ENCODE measurements at places on chromosomes 16 and 17. TPM values are rescaled to one million over a fixed set of nuclear protein-coding genes. Genes with fewer than 3 reads are reported as not detected.

CDR2L gene
- total RNA-seq, result 51.9 TPM

DNA sequence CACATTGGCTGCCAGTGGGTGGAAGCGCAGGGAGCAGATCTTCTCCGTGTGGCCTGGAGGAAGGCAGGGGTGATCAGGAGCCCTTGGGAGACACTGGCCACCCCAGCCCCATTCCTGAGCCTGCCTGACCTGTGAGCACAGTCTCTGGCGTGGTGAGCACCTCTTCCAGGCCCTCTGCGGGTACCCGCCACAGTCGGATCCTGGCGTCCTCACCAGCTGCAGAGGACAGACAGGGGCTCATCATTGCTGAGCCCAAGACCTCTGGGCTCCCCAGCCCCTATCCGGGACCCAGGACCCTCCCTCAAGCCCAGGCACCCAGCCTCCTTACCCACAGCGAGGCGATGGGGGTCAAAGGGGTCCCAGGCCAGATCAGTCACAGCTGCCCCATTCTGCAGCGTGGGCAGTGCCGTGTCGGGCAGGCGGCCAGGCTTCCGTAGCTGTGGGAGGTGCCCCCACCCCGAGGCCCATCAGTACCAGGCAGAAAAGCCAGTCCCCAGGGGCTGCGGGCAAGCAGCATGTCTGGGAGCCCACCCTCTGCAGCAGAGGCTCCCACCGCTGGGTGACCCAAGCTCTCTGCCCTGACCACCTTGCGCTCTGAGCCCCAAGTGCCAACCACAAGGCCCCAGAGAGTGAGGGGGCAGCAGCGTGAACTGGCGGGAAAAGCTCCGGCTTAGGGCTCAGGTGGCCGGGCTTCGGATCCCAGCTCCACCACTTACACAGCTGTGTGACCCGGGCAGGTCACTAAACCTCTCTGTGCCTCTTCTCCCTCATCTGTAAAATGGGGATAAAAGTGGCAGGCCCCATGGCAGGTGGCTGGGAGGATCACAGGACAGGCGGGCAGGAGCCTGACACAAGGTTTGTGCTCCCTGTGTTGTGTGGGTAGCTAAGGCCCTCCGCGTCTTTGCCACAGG, 10.2 kb upstream of the PAM16 start:
- DNase-seq, result no peak

DNA sequence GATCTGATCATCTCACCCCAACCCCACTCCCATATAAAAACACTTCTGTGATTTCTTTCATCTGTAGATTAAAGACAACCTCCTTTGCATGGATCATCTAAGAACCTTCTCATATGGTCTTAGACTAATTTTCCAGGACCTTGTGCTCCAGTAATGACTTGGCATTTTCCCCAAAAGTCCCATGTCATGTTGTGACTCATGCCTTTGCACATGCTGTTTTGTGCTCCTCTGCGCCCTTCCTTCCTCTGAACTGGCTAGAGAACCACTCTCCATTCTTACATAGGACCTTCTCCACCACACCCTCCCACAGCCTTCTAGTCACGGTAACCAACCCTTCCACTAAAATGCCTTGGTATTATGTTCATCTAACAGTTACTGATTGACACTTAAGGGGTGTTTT, 99.5 kb upstream of the AXIN2 start:
- no peak for DNase-seq

GRCh38 chr17:63929860-63930766, 2.0 kb downstream of the CD79B start:
- no peak for DNase-seq

- no peak for DNase-seq
Measured at GRCh38 chr17:65104541-65104940, 32.6 kb upstream of the RGS9 start.

DNA sequence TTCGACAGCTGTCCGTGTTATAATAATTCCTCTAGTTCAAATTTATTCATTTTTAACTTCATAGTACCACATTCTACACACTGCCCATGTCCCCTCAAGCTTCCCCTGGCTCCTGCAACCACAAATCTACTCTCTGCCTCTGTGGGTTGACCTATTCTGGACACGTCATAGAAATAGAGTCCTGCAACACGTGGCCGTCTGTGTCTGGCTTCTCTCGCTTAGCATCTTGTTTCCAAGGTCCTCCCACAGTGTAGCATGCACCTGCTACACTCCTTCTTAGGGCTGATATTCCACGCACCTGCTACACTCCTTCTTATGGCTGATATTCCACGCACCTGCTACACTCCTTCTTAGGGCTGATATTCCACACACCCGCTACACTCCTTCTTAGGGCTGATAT, 16.5 kb downstream of the SCGB1C2 start:
- DNase-seq, result no peak

DNA sequence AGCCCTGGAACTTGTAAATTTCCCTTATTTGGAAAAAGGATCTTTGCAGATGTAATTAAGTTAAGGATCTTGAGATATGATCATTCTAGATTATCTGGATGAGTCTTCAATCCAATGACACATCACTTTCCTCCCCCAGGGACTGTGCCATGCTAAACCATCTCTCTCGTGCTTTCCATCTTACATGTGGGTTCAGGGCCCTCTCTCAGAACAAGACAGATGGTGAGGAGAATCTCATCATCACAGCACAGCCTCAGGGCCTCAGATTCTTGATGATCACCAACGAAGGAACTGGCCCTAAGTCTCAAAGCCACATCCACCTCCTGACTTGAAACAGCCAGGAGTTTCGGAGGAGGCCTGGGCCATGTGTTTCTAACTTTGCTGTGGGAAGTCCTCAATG, 78.7 kb downstream of the LITAF start:
- no peak for DNase-seq

GRCh38 chr16:4746991-4747574, 12.7 kb downstream of the DNAAF8 start:
- DNase-seq, result no peak

PLA2G10 gene
- 5.8 TPM for total RNA-seq

RASD1 gene
- total RNA-seq, result 32.2 TPM

- peak; percentile 17 for DNase-seq
Measured at GRCh38 chr16:65524997-65525396, 403.1 kb upstream of the CDH11 start.

DNA sequence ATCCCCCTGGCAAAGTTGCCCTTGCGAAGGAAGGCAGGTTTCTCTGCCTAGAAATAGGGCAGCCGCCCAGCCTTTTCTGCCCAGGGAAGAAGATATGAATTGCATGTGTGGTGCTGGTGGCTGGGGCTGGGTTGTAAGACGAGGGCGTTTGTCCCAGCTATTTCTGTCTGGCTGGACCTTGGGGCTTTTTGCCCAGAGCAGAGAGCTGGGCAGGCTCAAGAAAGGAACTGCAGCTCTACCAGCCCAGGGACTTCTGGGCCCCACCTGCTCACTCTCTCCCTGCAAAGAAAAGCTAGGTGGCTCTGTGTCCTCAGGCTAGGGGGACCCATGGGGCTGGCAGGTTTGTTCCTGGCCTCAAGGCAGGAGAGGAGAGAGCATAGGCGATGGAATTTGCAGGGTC, 586 bp downstream of the CACNG1 start:
- no peak for DNase-seq

GRCh38 chr17:60435244-60436167, 13.2 kb downstream of the CHCT1 start:
- DNase-seq, result no peak

AKAP10 gene
- 27.6 TPM for total RNA-seq

DNA sequence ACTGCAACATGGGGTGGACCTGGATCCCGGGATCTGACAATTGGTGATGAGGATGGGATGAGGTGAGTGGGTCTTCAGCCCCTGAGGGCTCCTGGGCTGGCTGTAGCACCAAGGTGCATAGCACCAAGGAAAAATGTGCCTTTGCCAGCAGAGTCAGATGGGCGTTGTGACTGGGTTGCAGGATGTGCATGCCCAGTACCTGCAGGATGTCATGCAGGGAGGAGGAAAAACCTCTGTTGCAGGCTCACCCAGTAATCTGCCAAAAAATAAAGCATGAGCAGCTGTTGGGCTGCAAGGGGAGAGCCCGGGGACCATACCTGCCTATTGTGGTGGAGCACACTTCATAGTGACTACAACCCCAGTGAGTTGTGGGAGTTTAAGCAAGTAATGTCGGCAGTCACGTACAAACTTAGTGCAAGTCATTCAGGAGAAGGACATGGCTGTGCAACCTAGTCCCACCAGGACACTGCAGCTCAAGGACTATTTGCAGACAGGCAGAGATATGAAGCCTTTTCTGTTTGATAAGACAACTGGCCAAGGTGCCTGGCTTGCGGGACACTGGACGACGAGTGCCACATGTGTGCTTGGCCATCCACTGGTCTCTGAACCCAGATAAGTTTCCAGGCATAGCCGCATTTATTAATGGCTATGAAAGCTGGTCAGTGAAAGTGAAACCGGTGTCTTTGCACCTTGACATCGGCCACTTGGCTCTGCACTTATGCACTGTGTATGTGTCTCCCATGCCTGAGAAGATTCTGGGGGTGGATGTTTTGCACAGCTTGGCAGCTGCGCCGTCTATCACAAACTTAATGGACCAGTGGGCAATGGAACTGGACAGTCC, 499.8 kb downstream of the KCNJ2 start:
- no peak for DNase-seq

Data from Peyer's patch (tissue), 4 donors.